ENCODE measurements at places on chromosomes 11 and 22.

DNA sequence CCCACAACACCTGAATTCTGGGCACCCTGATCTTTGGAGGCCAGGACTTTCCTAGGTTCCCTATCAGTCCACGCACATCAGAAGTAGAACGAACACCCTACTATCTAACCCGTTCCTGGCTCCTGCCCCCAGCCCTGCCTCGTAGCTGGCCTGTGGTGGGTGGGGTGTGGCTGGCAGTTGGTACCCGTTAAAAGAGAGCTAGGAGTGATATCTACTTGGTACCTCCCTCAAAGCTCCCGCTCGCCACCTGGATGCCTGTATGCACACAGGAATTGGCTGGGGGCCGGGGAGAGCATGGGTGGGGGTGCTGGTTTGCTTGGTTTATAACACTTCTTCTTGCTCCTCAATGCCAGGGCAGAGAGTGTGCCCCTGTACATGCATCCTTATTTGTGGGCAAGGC lies 14.0 kb upstream of the NECTIN1 start:
- no peak for DNase-seq

DNA sequence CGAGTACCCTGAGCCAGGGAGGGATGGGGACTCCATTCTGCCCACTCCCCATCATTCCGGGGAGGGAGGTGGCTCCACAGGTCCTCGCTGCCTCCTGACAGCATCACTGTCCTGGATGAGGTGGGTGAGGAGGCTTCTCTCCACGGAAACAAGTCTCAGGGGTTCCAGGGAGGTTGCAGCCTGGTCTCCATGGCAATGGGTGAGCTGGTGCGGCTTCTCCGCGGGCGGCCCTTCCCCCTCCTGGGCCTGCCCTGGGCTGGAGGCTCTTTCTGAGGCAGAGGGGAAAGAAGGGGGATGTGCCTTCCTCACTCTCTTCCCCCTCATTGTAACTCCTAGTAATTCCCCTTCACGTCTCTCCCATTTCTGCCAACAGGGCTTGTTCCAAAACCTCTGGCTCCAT lies 37.1 kb upstream of the PARVG start:
- DNase-seq, result no peak

DNA sequence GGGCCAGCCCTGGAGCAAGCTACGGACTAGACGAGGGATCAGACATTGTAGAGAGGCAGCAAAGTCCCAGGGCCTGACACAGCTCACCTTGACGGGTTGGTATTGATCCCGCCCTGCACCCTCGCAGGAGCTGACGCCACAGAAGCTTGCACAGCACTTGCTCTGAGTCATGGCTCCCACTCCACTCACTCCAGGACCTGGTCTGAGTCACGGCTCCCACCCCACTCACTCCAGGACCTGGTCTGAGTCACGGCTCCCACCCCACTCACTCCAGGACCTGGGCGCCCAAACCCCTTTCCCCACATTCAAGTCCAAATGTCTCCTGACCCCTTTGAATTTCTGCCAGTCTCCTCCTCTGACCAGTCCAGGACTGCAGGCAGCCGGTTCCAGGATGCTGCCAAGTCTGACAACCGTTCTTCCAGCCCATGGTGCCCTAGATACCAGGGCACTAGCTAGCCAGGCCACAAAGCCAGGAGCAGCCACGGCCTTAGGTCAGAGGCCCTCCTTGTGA lies 6.0 kb upstream of the PNPLA5 start:
- DNase-seq, result no peak

GRCh38 chr22:19816372-19817119 lies 38.1 kb downstream of the GNB1L start:
- no peak for DNase-seq

DNA sequence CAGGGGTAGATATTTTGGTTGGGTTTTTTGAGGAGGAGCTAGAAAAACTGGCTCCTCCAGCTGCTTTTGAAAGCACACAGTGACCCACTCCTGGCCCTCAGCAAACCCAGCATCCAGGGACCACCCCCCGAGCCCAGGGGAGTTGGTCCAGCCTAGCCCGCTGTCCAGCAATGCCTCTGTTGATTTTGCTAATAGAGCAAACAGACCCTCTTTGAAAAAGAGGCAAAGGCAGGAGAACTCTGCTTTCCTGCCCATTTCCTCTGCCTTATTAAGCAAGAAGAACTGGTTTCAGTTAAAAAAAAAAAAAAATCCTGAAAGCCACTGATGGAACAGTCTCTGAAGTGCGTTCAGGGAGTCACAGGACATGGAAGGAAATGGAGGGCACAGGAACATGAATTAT lies 25.3 kb downstream of the ABTB2 start:
- DNase-seq, result no peak

- no peak for DNase-seq
These were observed 20.7 kb downstream of the CHID1 start for GRCh38 chr11:889687-890475.

DNA sequence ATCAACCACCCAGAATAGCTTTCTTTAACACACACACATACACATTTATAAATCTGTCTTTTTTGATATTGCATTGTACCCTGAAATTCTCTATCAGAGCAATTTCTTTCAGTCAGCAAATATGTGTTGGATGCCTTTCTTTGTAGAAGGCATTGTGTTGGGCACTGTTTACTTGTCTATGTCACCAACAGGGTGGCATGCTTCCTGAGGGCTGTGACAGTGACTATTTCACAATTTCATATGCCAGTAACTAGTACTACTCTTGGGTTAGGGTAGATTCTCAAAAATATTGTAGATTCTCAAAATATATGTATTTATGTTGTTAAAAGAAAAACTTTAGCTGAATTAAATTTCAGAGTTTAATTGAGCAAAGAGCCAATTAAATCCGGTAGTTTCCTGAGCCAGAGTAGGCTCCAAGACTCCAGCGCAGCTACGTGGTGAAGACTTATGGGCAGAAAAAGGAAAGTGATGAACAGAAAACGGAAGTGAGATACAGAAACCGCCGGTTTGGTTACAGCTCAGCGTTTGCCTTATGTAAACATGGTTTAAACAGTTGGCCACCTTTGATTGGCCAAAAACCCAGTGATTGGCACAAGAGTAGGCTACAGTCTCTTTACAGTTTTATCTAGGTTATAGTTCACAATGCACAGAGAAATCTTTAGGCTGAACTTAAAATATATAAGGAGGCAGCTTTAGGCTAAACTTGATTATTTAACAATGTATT lies 723.3 kb downstream of the NTM start:
- DNase-seq, result no peak

DNA sequence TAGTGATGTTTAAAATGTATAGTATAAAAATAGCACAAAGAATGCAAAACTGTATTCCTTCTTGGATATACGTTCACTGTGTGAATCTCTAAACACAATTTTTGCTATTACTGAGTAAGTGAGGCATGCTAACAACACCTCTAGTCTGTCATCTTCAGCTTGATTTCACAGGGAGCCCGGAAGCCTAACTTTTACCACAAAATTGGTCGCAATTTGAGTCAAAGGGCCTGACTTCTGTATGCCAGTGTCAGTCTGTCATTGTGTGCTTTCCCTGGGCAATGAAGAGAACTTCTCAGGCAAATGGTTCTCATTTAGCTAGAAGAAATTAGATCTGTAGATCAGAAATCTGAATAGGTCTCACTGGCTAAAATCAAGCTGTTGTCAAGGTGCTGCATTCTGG lies 1059.5 kb downstream of the FAM181B start:
- DNase-seq, result no peak

GRCh38 chr11:45227836-45228235 lies 58.3 kb downstream of the SYT13 start:
- no peak for DNase-seq

DNA sequence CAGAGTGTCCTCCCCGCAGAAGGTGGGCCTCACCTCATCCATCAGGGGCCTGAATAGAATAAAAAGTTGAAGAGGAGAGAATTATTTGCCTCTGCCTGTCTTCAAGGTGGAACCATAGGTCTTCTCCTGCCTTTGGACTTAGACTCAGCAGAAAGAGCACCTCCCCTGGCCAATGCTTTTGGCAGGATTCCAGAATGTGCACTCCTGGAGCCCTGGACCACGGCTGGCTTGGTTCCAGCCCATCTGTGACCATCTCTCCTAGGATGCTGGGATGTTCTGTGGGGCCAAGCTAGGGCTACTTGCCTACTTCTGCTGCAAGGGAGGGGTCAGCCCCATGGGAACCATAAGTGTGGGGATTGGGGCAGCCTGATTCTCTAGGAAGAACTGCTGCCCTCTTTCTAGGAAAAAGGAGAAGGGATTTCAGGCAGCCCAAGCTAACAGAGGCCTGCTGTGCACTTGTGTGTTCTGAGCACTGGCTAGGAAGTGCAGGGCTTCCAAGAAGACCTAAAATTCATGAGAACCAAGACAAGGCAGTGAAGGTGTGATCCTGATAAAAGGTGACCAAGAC lies 32.2 kb upstream of the SHANK2 start:
- no peak for DNase-seq

- no peak for DNase-seq
These were observed 115.8 kb upstream of the FGF3 start for GRCh38 chr11:69934861-69935494.

DNA sequence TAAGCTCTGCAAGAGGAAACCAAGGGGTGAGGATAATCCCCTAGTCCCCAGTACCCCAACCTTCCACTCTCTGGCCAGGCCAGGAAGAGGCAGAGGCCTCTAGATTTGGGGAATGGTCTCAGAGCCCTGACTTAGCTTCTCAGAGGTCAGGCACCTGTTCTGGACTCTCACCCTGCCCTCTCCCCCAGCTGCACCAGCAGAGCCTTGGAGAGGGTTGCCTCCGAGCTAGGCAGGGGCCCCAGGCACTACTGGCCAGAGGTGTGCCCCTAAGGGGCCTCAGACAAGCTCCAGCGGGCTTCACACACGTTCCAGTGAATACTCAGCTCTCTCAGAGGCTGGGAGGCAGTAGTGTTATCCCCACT lies 8.0 kb downstream of the FREY1 start:
- DNase-seq, result no peak

- peak; percentile 76 for DNase-seq
These were observed 16.5 kb upstream of the PRR5 start for GRCh38 chr22:44685384-44686056.

- peak; percentile 27 for DNase-seq
These were observed 49.5 kb downstream of the MICAL3 start for GRCh38 chr22:17974703-17975372.

DNA sequence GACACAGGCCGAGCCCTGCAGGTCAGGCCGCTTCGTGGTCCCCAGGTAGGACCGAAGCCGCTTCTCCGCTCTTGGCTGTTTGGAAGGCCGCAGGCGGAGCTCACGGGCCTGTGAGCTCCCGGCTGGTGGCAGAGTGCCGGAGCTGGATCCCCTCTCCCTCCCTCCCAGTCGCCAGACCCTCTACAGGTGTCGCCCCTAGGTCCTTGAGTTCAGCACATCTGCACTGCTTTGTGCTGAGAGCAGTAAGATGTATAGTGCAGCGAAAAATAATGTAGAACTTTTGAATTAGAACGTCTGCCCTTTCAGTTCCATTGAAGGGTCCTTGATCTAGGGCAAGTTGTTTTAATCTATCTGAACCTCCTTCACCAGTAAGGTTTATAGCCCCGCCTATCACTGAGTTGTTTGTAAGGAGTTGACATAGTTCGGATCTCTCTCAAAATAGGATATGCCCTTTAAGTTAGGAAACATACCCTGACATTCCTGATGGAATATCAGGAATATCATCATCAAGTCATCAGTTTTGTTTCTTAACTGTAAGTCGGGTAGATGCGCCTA lies 419 bp downstream of the ANKRD49 start:
- DNase-seq, result no peak

DNA sequence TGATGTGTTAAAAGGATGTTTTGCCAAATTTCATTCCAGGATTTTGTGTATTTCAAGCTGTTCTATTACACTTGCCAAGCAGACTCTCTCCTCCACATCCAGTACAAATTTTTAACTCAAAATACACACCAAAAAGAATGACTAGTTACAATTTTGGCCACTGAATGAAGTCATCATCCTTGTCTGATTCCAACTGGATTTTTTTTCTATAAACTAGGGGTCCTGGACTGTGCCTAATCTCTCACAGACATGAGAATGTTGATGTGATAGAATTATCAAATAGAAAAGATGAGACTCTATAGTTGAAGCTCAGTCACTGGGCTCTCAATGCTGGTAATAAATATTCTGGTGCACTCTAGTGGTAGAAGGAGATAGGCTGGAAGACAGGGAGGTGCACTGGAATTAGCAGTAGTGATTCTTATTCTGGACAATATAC lies 85.8 kb downstream of the FANCF start:
- no peak for DNase-seq

- no peak for DNase-seq
These were observed 14.0 kb downstream of the USP35 start for GRCh38 chr11:78202733-78203167.

DNA sequence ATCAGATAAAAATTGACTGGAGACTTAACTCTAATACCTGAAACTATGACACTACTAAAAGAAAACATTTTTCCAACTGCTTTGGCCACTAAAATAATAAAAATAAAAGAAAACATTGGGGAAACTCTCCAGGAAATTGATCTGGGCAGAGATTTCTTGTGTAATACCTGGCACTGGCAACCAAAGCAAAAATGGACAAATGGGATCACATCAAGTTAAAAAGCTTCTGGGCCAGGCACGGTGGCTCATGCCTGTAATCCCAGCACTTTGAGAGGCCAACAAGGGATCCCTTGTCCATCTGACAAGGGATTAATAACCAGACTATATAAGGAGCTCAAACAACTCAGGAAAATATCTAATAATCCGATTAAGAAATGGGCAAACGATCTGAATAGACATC lies 64.6 kb upstream of the RAB1B start:
- no peak for DNase-seq

DNA sequence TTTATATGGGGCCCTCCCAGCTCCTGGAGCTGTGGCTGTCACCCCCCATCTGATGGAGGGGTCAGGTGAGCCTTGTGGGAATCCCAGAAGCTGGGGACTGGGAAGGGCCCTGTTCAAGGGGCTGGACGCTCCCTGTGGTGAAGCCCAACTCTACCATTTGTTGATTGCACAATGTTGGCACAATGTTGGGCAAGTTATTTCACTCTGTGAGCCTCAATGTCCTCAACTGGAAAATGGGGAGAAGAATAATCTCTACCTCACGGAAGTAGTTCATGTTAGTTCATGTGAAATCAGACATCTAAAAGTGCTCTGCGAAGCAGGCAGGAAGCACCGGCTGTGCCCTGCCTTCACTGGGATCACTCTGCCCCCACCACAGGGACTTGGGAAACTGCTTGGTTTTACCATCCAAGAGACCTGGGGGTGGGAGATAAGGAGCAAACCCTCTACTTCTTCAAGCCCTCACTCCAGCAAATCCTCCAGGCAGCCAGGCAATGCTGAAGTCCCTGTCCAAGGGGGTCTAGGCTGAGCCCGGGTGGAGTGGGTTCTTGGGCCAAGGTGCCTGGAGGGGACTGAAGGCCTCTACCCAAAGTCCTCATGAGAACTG lies 715 bp upstream of the PRR5 start:
- no peak for DNase-seq

DNA sequence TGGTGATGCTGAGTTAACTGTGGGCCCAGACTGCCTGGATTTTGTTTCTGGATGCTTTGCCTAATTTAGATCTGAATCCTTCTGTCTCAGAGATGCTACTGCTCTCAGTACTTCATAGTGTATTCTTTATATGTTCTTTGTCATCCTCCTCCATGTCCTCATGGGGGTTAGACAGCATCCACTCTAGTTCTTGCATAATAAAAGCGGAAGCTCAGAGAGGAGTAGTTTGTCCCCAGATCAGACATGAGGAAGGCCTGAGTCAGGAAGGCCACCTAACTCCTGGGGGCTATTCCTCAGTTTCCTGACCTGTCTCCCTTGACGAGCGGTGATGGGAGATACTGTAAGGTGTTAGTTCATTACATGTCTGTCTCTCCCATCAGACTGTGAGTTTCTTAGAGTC lies 90.2 kb downstream of the SCN3B start:
- DNase-seq, result no peak

GRCh38 chr22:29821291-29822016 lies 16.6 kb downstream of the ASCC2 start:
- DNase-seq, result peak; percentile 8

GRCh38 chr11:72984453-72985077 lies 157.6 kb downstream of the FCHSD2 start:
- no peak for DNase-seq

Data from stimulated activated CD8-positive, alpha-beta memory T cell treated with anti-CD3 and anti-CD28 coated beads, Interleukin-2, amount 100 ng/mL, for 48 hours (primary cell).